ENCODE measurements at places on chromosomes 5 and 9.

- DNase-seq, result no peak
Measured at GRCh38 chr9:96483733-96484390, 33.9 kb downstream of the HABP4 start.

DNA sequence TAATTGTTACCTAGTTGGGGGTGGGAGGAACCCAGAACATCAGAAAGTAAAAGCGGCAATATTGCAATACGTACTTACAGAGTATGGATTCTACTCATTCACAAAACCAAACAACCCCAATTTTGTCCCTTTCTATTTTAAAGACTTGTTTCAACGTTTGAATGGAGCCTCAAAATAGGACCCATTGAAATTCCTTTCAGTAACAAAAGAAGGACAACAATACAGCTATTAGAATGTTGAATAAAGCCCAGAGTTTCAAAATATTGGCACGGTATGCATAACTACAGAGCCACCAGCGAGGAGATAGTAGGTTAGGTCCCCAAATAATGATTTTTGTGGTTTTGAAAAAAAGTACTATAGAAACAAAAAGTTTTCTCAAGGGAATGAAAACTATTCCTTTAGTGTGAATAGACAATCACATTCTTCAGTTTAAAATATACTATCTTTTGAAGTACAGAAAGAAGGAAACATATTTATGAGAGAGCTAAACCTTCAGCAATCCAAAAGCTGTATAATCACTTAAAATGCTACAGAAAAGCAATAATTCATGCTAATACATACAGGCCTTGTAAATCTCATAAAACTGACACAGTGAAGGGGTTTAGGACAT is 235.5 kb downstream of the RFX3 start:
- DNase-seq, result no peak

DNA sequence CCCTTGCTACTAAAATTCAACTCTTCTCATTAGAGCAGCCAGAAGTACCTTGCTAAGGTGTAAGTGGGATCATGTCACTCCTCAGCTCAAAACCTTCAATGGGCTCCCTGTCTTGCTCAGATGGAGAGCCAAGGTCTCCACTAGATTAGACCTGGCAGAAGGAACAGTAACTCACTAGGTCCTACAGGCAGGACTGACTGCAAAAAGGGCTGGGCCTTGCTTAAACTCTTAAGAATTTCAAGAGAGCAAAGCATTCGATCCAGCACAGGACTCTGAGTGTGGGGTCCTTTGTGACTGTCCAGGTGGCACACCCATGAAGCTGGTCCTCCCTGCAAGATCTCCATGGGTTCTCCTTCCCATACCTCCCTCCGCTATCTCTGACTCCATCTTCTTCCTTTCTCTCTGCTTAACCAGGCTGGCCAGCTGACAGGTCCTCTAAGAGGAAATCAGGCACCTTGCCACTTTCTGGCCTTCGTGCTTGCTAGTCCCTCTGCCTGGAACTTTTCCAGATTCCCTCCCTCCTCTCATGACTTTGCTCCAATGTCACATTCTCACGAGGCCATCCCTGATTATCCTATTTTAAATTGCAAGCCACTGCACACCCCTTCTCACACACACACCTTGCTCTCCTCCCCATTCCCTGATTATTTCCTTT is 70.2 kb downstream of the BASP1 start:
- no peak for DNase-seq

DNA sequence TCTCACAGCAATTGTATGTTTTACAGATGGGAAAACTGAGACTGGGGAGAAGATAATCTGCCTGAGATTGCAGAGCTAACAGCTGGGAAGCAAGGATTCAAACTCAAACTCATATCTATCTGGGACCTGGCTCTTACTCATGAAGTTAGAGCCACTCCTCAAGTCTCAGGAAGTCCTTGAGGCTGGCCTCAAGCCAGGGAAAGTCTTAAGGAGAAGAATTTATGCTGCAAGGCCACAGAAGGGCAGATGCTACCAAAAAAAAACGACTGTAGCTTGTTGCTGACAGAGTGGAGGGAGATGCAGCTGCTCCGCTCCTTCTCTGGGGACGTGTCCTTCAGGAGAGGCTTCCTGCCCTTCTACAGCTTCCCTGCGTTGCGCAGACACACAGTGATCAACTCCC is 39.8 kb downstream of the BARHL1 start:
- DNase-seq, result no peak

DNA sequence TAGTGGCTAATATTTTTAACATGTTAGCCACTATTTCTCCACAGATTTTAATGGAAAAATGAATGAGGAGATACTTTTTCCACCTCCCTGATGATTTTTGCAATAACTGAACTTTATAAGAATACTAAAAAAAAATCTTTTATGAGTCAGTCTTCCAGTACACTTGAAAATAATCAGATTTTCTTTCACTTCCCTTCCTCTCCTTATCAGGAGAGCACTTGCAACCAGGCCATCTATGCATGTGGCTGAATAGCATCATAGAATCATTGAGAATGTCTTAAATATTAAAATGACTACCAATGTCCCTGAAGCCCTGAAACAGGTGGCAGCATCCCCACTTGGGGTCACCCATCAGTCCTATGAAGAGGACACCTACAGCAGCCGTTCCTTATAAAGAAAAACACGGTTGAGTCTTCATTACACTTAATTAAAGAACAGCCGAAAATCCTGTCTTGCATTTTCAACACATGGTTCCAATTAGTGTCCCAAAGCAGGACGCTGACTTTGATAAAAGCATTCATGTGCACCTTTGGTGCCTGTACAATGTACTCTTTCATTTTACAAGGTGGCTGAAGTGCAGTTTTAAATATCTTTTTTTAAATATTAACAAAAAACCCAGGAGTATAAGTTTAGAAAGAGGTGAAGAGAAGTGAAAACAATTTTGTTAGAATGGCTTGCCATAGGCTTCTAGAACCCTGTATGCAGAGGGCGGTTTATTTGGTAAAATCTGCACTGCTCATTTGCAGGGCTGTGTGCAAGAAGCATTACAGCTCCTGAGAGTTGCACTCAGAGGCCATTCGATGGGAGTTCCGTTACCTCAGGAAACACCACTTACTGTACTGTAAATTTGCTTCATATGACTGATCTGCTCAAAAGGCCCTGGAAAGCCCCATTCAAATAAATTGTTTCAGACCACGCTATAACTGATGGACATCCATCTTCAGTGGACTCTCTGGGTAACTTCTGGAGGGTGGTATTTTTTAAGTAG is 106.9 kb upstream of the VCAN start:
- no peak for DNase-seq

DNA sequence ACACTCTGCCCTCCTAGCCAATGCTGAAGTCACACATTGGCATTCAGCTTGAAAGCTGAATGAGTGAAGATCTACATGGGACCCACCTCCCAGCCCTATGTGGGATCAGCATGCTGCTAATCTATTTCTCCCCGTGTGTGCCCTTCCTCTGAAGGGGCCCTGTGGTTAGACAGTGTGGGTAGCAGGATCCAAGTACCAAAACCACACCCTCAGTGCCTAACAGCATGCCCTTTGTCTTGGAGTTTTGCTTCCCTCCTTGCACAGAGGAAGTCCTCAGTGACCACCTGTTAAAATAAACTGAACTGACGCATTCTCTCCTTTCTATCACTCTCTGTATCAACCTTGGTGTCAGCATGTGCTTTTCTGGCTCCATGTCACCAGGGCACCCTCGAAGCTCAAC is 25.0 kb downstream of the SH3TC2 start:
- no peak for DNase-seq

DNA sequence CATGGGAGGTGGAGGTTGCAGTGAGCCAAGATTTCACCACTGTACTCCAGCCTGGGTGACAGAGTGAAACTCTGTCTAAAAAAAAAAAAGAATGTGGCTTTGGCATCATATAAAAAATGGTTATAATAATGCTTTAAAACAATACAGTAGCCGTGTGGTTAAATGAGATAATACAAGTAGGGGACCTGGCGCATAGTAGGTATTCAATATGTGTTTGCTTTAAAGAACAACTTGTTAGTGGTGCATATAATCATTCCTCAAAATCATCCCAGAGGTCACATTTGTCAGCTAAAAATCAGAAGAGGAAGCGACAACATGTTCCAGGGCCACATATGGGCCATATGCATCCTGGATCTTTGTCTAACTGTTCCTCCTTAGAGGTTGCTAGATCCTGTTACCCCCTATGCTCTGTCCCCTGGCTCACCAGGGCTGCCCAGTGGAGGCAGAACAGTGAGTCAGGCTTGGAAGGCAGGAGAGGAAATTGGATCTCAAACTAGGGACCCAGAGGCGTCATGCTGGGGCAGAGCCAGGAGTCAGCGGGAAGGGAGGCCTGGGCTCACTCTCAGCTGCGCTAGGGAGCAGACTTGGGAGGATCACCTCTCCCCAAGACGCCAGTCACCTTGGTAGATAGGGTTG is 27.7 kb downstream of the LHX6 start:
- no peak for DNase-seq

DNA sequence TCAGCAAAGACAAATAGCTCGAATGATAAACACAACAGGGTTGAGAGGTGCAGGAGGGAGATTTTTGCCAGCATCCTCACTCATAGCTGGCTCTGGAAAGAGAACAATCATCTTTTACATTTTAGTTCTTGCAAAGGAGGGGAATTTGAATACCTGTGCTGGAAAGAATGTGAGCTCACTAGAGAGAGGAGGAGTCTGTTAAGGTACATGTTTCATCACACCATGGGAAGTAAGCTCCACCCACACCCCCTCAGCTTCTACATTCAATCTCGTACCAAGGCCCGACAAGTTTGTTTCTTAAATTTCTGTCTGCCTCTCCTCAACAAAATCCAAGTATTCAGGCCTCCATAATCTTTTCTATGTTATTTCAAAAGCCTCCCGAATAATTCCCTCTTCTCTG is 254.6 kb downstream of the BRINP1 start:
- DNase-seq, result no peak

DNA sequence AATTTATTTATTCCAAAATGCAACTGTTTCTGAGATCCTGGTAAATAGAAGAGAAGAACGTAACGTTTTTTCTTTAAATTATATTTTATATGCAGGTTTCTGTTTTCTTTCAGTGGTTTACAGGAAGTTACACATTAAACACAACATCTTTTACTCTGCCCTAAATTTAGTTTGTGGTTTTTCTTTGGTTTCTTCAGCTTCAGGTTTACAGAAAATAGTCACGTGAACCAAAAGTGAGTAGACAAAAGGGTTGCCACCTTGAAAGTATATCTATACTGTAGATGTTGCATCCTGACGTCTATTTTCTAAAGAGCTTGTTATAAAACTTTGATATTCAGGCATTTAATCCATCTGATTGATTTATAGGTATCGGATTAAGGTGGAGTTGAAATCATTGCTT is 1236.6 kb downstream of the MAT2B start:
- DNase-seq, result no peak

DNA sequence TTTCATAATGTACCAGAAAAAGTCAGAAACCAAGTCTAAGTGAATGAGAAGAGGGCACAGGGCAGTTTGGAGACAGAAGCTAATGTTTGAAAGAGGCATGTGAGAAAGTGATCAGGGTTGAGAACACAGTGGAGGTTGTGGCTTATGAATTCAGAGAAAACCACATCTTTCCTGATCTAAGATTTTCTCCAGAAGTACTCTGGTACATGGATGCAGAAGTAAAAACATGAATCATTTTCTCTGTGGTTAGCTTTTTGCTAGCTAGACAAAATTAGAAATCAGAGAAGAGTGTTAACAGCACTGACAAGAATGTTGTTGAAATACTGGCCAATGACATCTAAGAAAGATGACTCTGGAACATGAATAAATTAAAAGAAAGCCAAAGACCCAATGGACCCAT is 541.1 kb downstream of the DNAH5 start:
- DNase-seq, result no peak

DNA sequence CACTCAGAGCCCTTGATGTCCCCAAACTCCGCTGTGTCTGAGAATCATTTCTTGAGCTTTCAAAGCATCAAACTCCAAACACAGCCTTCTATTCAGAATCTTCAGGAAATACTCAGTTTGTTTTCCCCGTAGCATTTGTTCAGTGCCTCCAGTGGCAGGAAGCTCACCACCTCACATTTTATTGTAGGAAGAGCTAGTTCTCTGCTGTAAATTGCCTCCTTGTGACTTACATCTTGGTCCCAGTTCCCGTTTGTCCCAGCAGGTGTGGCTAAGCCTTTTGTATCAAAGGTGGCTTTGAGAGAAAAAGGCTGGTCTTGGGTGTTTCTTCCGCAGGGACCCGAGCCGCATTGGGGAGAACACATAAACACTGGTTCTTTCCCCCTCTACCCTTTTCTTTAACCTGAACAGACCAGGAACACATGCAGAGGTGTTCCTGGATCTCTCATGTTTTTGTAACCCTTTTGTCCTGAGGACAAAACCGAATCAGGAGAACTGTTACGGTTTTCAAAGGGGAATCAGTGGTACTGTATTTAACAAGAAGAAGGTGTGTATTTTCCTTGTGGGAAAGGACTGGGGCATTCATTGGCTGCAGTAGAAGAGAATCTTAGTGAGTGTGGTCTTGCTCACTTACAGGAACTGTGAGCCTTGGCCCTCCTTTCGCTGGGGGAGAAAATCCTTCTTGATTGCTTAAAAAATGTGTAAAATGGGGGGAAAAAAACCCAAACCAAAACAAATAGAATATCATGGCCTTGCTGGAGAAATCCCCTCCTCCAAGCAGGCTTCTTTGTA is 1.9 kb downstream of the OSMR start:
- no peak for DNase-seq

DNA sequence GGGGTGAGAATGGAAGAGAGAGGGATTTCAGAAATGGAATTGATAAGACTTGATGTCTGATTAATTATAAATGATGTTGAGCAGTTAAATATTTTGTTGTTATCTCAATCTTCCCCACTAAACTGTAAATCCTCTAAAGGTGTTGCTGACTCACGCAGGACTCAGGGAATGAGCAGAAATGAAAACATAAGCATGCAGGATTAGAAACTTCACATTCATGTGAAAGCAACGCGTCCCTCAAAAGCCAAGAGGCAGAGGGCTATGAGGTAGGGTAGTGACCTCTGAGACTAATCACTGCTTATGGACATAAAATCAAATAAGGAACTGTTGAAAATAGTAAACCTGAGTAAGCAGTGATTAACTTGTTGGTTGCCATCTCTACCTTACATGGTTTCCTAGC is 21.1 kb downstream of the ADAMTSL1 start:
- DNase-seq, result no peak

DNA sequence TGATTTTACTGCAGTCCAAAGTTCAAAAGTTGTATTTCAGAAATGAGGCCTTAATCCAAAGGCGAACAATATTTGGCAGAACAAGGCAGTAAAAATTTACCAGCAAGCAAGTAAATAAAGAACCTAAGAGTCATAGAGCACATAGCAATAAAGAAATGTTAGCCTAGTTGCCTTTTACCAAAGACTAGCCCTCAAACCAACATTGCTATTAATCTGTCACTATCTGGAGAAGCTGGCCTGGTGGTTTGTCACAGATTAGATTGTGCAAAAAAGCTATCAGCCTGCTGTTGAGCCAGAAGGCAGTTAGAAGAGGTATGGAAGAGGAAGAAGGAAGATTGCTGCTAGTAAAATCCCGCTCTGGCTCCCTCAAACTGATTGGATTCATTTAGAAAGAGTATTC is 304.7 kb upstream of the KLF4 start:
- no peak for DNase-seq

- DNase-seq, result no peak
Measured at GRCh38 chr5:53334431-53334941, 145.9 kb upstream of the FST start.
